ENCODE measurements at places on chromosomes 6 and 20. TPM values are rescaled to one million over a fixed set of nuclear protein-coding genes. Genes with fewer than 3 reads are reported as not detected.

The PNPLA1 gene
- not detected for total RNA-seq

- no peak for DNase-seq
Observed at GRCh38 chr6:23180504-23181293, 611.3 kb downstream of the HDGFL1 start.

The LY86 gene
- not detected for total RNA-seq

- no peak for DNase-seq
Observed at GRCh38 chr20:47359530-47360296, 3.2 kb upstream of the ZMYND8 start.

DNA sequence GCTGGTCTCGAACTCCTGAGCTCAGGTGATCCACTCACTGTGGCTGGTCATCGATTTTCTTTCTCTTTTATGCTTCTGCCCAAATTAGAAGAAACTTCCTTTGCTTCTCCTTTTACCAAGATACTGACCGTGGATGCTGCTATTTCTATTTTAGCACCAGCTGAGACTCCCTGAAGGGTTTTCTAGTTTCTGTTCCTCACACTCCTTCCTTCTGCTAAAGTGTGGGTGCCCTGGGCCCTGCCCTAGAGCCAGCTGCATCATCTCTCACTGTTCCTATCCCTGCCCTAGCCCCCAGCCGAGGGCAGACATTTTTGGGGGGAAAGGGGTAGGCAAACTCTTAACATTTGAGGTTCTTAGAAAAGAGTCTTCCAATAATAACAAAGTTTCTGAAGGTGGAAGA is 6.3 kb downstream of the SMOC2 start:
- DNase-seq = no peak

DNA sequence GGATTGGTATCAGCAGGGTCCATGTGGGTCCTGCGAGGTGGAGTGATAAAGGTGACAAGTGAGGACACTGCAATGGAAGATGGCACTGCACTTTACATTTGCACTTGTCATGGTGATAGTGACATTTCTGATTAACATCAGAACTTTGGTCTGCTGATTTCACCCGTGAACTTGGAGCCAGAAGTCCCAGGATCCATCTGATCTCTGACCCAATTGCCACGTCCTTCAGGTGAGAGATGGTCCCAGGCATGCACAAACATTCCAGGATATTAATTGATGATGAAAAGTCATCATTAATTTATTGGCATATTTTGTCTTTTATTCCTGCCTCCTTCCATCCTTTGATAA is 9.8 kb upstream of the GHRH start:
- no peak for DNase-seq

- no peak for DNase-seq
Observed at GRCh38 chr6:135229996-135230395, 48.9 kb downstream of the MYB start.

The ECT2L gene
- total RNA-seq = not detected

DNA sequence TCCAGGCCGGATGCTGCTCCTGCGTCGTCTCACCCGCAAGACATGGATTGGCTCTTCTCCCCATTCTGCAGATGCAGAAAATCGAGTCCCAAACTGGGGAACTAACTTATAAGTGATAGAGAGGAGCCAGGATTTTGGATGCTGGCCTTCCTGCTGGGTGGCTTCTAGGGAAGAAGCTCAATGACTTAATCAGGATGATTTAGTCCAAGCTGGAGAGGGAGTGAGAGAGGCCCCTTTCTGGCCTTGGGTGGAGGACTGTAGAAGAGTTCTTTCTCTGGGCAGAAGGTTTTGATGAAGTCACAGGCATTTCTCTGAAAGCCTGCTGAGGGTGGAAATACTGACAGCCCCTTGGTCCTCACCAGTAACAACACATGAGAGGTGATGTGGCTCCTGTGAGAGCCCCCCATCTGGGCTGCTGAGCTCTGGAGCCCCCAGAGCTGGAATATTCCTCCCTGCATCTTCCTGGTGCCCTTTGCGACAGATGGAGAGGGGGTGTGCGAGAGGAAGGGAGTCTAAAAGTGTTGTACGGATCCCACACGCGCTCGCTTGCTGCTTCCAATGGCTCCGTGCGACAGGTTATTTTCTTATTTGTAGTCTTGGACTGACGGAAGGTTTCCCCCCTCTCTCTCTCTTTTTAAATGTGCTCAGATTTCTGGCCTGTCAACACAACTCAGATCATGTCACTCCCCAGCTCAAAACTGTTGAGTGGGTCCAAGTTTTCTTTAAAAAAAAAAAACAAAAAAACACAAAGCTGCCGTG is 3.5 kb downstream of the SIRPA start:
- no peak for DNase-seq

DNA sequence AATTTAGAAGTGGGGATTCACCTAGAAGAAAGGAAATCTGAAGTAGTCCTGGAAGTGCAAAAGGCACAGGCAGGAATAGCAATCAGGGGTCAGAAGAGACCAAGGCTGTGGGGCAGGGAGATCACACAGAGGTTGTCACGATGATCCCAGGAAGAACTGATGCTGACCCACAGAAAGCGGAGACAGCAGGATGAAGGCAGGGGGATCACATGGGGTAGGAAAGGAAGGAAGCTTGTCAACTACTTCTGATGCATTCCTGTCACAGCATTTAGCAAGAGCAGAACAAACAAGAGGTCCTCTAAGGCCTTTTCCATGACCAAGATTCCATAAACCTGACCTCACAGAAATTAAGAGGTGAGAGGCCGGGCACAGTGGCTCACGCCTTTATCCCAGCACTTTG is 79.1 kb downstream of the SLC23A2 start:
- DNase-seq = no peak

DNA sequence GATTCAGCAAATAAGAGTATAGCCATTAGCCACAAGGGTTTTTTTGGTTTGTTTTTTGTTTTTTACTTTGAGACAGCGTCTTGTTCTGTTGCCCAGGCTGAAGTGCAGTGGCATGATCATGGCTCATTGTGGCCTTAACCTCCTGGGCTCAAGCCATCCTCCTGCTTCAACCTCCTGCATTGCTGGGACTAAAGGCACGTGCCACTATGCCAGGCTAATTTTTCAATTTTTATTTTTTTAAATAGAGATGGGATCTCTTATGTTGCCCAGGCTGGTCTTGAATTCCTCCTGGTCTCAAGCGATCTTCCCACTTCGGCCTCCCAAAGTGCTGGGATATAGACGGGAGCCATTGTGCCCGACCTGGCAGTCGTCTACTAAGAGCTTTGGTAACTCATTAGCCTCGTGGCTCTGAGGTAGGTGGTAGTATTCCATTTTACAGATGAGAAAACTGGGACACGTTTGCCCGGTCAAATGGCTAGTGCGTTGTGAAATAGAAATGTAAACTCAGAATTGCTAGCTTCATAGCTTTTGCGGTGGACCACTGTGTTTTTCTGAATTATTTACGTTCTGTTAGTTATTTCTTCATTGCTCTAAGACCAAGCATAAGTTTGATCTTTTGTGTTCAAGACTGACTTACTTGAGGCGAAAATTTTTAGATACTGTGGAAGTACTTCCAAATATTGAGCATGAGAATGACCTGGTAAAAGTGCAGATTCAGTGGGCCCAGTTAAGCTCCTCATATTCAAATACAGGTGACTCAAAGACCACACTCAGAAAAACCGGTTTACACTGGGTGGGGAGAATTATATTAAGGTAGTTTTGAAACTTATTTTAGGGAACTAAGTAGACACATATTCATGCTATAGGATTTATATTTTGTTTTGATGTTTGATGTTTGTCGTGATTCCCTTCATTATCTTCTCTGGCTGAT is 2.1 kb downstream of the PANK2 start:
- no peak for DNase-seq

- no peak for DNase-seq
Observed at GRCh38 chr20:34709831-34710567, 5.9 kb downstream of the TP53INP2 start.

GRCh38 chr20:53141201-53142050 is 169.3 kb downstream of the TSHZ2 start:
- no peak for DNase-seq

GRCh38 chr6:137904822-137905617 is 38.0 kb downstream of the TNFAIP3 start:
- DNase-seq = no peak

The TBC1D20 gene
- total RNA-seq = 32.8 TPM

DNA sequence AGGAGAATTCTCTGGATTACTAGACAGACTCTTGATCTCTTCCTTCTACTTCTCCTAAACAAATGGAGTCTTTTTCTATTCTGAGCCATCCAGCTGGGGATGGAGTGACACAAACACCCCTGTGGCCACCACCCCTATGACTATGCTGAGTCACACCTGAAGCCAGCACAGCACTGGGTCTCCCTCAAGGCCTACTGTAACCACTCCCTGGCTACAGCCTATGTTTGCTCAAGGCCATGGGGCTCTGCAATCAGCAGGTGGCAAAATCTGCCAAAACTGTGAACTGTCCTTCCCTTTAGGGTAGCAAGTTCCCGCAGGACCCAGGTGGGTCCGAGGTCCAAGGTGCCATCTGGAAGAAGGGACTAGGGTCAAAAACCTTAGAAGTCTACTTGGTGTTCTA is 132.3 kb downstream of the TINAG start:
- DNase-seq = peak; percentile 10

DNA sequence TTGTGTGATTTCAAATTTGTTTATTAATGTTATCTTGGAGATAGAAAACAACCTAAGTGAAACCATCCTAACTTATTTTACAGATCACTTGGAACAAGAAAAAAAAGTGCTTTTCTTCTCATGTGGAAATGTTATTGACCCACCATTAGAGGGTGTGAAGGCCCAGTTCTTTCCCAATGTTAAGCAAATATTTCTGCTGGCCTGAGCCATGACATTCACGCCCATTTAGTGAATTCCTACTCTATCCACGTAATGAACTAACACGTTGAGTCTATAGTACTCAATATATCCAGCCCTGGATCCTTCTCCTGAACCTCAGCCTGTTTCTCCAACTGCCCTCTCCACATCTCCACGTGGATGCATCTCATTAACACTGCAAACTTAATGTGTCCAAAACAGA is 180.6 kb upstream of the ZFP64 start:
- no peak for DNase-seq

The PRND gene
- total RNA-seq = not detected

The CGA gene
- not detected for total RNA-seq

DNA sequence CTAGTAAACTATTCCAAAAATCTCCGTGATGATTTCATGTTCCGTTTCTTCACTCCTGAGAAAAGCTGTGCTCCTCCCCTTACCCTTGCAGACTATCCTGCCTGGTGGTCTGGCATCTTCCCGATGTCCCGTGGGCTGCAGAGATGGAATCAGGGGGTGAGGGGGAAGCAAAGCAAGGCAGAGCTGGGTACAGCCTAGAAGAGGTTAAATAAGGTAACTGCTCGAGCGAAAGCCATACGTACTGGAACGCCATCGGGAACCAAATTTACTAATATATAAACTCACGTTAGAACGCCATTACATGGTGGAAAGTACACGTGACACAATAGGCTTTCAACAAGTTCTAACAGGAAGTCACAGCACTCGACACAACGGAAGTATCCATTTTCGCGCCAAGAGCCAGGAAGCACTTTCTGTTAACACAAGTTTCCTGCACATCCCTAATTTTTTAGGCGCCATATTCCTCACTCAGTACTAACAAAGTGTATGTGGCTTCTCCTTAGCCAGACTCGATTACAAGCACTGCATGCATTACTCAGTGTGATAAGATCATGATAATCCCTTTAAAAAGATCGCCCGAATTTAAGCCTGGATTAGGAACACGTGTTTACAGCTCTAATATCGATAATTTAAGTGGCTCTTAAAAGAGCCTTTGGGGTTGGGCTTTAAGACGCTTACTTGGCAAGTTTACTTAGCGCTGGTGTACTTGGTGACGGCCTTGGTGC is 101.6 kb upstream of the PRSS16 start:
- DNase-seq = peak; percentile 85

The PSORS1C2 gene
- total RNA-seq = not detected

GRCh38 chr6:161882196-161882765 is 608.4 kb upstream of the AGPAT4 start:
- DNase-seq = no peak

GRCh38 chr20:32391003-32391402 is 32.9 kb downstream of the ASXL1 start:
- no peak for DNase-seq

GRCh38 chr6:29633534-29633905 is 537 bp upstream of the GABBR1 start:
- DNase-seq = no peak

The RSPH3 gene
- total RNA-seq = 16.6 TPM

The DTD1 gene
- total RNA-seq = 62.8 TPM

DNA sequence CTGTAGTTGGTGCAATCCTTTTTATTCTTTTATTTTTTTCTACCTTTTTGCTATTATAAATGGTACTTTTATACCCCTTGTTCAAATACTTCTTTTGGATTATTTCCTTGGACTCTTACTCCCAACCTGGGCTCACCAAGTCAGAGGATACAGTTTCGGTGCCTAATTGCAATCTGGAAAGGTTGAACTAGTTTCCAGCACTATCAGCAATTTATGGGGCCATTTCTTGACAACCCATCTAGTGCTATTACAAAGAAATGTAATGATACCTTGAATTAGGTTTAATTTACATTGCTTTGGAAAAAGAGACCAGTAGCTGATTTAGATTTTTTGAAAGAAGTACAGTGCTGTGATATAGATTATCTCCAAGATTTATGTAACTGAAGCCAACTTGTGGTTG is 5.2 kb downstream of the PTPRA start:
- DNase-seq = no peak

DNA sequence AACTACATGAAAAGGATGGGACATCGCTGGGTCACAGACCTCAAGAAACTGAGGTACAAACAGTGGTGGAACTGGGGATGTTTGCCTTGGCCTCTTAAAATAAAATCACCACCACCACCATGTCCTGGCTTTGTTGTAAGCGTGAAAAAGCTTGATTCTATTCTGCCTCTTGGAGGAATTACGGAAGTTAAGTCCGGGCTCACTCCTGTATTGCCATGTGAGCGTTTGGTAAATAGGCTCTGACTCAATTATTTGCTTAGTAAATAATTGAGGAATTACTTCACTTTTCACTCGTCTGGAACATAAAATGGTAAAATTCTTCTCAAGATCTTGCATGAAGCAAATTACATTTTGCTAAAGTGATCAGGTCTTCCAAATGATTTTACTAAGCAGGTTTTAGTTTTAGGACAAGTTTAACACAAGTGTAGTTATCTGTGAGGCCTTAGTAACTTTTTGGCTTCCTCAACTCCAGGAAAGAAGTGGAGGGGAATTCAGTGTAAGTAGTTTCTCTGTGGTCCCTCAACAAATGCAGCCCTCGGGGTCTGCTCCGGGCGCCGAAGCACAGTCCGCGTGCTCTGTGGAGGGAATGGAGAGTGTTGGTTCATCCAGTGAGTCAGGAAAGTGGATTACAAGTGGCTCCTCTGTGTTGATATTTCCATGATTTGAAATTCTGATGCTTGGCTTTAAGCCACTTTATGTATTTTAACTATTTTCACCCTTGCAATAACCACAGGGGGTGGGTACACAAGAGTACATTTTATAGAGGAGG is 23.8 kb downstream of the IYD start:
- DNase-seq = peak; percentile 65
